ENCODE measurements at places on chromosomes 1 and 21.
A peak's percentile ranks its signal among the peaks of the same experiment; 100 is the strongest.

- H3K4me1 ChIP-seq, result no peaks in the 10 kb centered on the region
- no peaks in the 10 kb centered on the region for H3K27me3 ChIP-seq
- no peak for DNase-seq
- no peaks in the 10 kb centered on the region for H3K36me3 ChIP-seq
Measured at GRCh38 chr21:33245289-33245918, 15.7 kb downstream of the IFNAR2 start.

DNA sequence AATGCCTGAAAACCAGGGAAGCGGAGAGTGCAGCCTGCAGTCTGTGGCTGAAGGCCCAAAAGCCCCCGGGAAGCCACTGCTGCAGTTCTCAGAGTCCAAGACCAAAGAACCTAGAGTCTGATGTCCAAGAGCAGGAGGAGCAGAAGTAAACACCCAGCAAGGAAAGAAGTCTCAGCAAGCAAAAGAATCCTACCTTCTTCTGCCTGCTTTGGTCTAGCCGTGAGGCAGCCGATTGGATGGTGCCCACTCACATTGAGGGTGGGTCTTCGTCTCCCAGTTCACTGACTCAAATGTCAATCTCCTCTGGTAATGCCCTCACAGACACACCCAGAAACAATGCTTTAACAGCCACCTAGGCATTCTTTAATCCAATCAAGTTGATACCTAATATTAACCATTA lies 217.5 kb downstream of the PLA2G4A start:
- H3K4me1 ChIP-seq, result peaks cover 7% of the 10 kb centered on the region
- H3K27ac ChIP-seq, result no peak overlapping the region
- no peaks in the 10 kb centered on the region for H3K27me3 ChIP-seq
- H3K36me3 ChIP-seq, result no peaks in the 10 kb centered on the region
- no peak overlapping the region for H3K4me3 ChIP-seq

- H3K4me3 ChIP-seq, result no peak overlapping the region
- no peaks in the 10 kb centered on the region for H3K4me1 ChIP-seq
- H3K36me3 ChIP-seq, result no peaks in the 10 kb centered on the region
- no peak for DNase-seq
- no peaks in the 10 kb centered on the region for H3K27me3 ChIP-seq
- no peak overlapping the region for H3K27ac ChIP-seq
Measured at GRCh38 chr21:34513129-34513675, 1.2 kb upstream of the KCNE1 start.

- no peaks in the 10 kb centered on the region for H3K36me3 ChIP-seq
- no peak for DNase-seq
- H3K4me1 ChIP-seq, result no peaks in the 10 kb centered on the region
- no peak overlapping the region for H3K4me3 ChIP-seq
- no peak overlapping the region for H3K27ac ChIP-seq
Measured at GRCh38 chr1:177239792-177240191, 69.0 kb downstream of the BRINP2 start.

- no peak overlapping the region for H3K4me3 ChIP-seq
- peaks cover 3% of the 10 kb centered on the region for H3K4me1 ChIP-seq
- H3K27ac ChIP-seq, result no peak overlapping the region
- no peaks in the 10 kb centered on the region for H3K27me3 ChIP-seq
- DNase-seq, result no peak
Measured at GRCh38 chr21:34533938-34534337, 21.9 kb upstream of the KCNE1 start.

DNA sequence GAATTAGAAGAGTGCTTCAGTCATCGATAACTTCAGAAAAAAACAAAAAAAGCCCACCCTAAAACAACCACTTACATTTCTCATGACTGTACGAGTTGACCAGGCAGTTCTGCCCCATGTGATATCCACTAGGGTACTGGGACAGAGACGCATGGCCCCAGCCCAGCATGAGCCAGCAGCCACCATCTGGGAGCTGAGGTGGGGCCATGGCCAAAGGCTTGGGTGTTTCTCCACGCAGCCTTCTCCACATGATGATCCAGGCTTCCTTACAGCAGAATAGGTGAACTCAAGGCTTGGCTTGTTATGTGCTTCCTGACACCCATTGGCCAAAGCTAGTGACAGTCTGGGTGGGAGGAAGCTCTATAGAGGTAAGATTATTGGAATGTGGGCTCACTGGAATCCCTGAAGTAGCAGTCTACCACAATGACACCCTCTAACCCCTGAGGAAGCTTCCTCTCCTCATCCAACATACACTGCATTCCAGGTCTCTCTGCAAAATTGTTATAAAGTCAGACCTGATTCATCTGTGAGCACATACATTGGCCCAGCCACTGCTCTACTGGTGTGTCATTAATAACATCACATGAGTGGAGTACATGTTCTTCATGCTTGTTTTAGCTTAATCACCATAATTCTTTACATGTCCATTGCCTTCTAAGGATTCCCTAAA lies 66.3 kb upstream of the NTPCR start:
- H3K4me1 ChIP-seq, result no peaks in the 10 kb centered on the region
- no peaks in the 10 kb centered on the region for H3K36me3 ChIP-seq
- no peak overlapping the region for H3K27ac ChIP-seq
- no peak overlapping the region for H3K4me3 ChIP-seq

DNA sequence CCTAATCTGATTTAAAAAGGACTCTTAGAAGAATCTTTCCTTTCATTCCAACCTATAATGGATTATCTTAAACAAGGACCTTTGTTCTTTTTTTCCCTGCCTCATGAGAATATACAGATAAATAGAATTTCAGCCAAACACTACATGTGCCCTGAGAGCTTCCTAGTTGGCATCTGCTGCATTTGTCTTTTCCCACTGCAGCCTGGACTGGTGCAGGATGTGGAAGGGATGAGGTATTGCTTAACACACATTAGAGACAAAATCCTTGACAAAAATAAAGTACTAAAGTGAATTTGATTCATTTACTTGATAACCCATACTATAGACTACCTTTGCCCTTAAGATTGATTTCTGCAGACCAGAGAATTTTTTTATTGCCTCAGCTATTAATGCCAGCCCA lies 59.5 kb downstream of the PALMD start:
- no peak overlapping the region for H3K4me3 ChIP-seq
- H3K27me3 ChIP-seq, result no peaks in the 10 kb centered on the region
- H3K4me1 ChIP-seq, result no peaks in the 10 kb centered on the region
- no peak overlapping the region for H3K27ac ChIP-seq

DNA sequence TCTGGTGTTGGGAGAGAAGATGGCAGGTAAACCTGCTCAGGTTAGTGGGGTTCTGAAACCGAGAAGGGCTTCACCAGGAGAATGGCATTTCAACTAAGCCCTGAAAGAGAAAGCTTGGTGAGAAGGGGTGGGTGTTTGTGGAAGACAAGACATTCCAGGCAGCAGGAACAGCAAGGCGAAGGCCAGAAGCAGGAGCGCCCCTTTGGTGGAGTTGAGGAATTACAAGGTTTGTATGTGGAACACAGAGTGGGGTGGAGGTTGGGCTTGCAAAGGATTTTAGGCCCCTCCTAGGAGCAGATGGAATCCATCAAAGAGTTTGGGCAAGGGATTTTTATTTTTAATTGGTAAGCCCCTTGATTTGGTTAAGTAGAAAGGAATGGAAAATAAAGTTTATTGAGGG lies 24.8 kb upstream of the ELOA start:
- no peaks in the 10 kb centered on the region for H3K27me3 ChIP-seq
- no peak overlapping the region for H3K4me3 ChIP-seq
- DNase-seq, result peak; percentile 94
- H3K27ac ChIP-seq, result no peak overlapping the region

- H3K27me3 ChIP-seq, result no peaks in the 10 kb centered on the region
- DNase-seq, result no peak
- peaks cover 5% of the 10 kb centered on the region for H3K4me1 ChIP-seq
- no peaks in the 10 kb centered on the region for H3K36me3 ChIP-seq
- H3K27ac ChIP-seq, result no peak overlapping the region
- no peak overlapping the region for H3K4me3 ChIP-seq
Measured at GRCh38 chr21:33980276-33980916, 64.8 kb upstream of the ATP5PO start.

DNA sequence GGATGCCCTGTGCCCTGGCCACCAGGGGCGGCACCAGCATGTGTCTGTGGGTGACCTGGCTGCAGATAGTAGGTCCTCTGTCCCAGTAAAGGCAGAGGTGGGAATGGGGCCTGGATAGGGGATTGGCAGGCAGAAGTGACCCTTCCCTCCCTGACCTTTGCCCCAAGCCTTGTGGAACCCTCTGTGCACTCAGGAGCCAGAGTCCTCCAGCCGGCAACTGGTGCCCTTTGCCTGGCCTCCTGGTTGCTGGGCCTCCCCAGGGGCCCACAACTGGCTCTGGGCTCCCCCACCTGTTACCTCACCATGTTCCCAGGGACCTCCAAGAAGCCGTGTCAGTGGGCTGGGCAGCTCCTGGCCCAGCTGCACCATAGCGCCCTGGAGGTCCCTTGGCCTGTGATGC lies 10.0 kb downstream of the PLCH2 start:
- H3K4me3 ChIP-seq, result no peak overlapping the region
- DNase-seq, result no peak
- no peaks in the 10 kb centered on the region for H3K36me3 ChIP-seq
- no peaks in the 10 kb centered on the region for H3K27me3 ChIP-seq
- no peaks in the 10 kb centered on the region for H3K4me1 ChIP-seq

GRCh38 chr21:41707960-41708330 lies 58.9 kb downstream of the RIPK4 start:
- DNase-seq, result no peak
- no peaks in the 10 kb centered on the region for H3K27me3 ChIP-seq
- peaks cover 5% of the 10 kb centered on the region for H3K4me1 ChIP-seq
- H3K36me3 ChIP-seq, result no peaks in the 10 kb centered on the region
- no peak overlapping the region for H3K27ac ChIP-seq

- no peaks in the 10 kb centered on the region for H3K4me1 ChIP-seq
- no peak overlapping the region for H3K4me3 ChIP-seq
- no peaks in the 10 kb centered on the region for H3K27me3 ChIP-seq
- no peak for DNase-seq
- H3K36me3 ChIP-seq, result no peaks in the 10 kb centered on the region
Measured at GRCh38 chr1:117587499-117588356, 18.1 kb upstream of the TENT5C start.

- H3K36me3 ChIP-seq, result no peaks in the 10 kb centered on the region
- H3K4me3 ChIP-seq, result no peak overlapping the region
- no peaks in the 10 kb centered on the region for H3K27me3 ChIP-seq
- DNase-seq, result no peak
- H3K27ac ChIP-seq, result no peak overlapping the region
- H3K4me1 ChIP-seq, result no peaks in the 10 kb centered on the region
Measured at GRCh38 chr1:108124622-108125311, 75.4 kb downstream of the SLC25A24 start.
